Stimulated activated CD4-positive, alpha-beta T cell treated with anti-CD3 and anti-CD28 coated beads, Interleukin-1b, Interleukin-23, amount 100 ng/mL, for 4 hours (primary cell): ENCODE measurements at places on chromosomes 4 and X.

GRCh38 chr4:1852904-1853623 is 2.9 kb downstream of the LETM1 start:
- no peak for DNase-seq

DNA sequence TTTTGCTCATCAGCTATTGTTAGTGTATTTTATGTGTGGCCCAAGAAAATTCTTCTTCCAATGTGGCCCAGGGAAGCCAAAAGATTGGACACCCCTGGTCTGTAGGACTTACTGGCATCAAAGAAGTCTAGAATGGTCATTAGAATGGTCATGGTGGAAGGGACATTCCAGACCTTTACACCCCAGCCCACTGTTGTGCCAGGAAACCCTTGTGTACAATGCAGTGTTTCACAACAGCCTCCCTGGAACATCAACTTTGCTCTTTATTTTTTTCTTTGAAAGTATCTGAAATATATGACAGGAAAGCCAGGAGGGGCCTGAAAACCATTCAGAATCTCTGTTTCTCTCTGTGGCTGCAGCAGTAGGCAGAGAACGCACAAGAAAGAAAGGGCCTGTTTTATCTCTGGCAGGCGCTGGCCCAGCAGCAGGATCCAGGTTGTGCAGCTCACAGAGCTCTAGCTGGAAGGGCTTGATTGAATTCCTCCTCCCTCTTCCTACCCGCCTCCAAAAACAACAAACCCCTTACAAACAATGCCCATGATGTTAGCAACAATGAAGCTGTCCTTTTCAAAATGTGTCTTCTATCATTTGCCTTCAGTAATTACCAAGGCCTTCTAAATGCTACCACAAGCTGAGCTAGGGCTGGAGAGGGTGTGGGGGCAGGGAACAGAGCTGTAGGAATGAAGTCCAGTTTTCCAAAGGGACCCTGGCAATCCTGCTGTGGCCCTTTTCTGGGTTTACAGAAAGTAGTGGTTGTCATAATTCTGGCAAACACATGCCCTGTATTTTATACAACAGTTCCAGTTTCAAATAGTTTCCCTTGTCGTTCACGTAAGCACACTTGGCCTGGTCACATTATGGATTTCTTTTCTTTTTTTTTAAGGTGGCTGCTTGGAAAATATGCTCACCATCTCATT is 32.3 kb upstream of the TFDP3 start:
- no peak for DNase-seq

DNA sequence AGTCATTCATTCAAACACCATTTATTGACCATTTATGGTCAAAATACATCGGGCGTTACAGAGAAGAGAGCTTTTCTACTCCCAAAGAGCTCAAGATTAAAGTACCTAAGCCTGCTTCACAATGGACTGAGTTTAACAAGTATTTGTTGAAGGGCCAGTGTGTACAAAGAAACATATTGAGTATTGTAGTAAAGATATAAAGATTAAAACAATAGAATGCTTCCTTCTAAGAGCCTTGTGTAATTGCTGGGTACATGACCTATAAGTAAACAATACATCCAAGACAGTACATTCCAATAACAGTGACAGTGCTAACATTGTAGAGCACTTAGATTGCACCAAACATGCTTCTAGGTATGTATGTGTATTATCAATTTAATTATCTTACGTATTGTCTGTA is 695.5 kb downstream of the PCDH7 start:
- no peak for DNase-seq

DNA sequence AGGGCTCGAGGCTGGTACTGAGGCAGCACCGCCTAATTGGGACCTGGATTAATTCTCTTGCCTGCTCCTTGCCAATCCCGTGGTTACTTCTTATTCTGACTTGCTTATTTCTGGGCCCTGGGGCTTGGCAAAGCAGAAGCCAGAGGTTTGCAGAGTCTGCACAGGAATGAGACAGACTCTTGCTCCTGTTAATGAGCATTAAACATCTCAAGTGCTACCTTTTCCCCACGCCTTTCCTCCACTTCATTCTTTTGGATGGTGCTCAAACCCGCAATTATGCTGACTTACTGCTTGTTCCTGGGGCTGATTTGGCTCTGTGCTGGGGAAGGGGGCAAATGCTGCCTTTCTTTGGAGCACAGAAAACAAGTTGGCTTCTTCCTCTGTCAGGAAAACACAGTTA is 16.5 kb upstream of the STOX2 start:
- no peak for DNase-seq

GRCh38 chrX:69496183-69496582 is 7.9 kb upstream of the NALF2 start:
- DNase-seq = no peak

GRCh38 chrX:149837639-149838038 is 43.3 kb upstream of the MAGEA8 start:
- no peak for DNase-seq
